ENCODE measurements at places on chromosomes 16 and 17.

DNA sequence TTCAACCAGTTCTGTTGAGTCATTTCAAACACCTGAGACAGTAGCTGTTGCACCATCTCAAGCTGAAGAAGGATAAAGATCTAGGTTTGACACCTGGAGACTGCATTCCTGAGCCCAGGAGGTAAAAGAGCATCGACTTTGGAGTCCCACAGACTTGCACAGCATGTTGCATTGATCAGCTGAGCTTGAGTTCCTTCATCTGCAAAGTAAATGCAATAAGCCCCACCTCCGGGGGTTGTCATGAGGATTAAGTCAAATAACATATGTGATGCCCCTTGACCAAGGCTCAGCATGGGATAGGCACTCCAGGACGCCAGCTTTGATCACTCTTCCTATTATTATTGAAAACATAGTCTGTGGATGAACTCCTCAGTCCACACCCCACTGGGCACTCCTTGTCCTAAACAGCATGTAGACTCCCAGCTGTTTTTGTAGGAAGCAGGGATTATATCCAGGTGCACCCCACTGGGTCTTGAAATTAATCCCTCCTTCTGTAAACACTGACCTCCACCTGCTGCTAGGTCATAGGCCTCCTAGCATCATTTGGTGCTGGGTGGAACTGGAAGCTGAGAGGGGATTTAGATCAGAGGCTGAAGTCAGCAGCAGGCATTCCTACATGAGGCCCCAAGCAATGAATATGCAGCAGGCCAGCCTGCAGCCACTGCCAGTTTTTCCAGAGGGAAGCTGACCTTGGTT is 259.0 kb downstream of the HS3ST4 start:
- no peak for DNase-seq

GRCh38 chr17:44792276-44792675 is 33.5 kb downstream of the ADAM11 start:
- DNase-seq: no peak

DNA sequence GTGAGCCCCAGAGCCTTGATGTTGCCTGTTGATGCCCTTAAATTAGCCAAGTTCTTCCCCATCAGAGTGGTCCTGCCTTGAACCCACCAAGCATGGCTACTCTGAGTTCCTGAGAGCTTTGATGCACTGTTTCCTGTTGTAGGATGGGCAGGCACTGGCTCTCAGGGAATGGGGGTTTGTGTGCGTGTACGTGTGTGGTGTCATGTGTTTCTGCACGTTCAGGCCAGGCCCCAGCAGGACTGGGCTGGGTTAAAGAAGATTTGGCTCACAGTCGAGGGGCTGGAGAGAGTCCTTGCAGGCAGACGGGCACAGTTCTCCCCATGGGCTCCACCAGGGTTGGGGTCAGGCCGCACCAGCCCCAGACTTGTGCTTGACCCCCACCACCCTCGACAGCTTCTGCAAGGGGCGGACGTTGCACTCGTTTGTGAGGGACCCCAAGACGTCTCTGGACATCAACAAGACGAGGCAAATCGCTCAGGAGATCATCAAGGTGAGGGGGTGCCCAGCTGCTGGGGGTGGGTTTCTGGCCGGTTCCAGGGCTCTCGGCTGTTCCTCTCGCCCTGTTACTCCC is 23.4 kb upstream of the LGALS9 start:
- no peak for DNase-seq

DNA sequence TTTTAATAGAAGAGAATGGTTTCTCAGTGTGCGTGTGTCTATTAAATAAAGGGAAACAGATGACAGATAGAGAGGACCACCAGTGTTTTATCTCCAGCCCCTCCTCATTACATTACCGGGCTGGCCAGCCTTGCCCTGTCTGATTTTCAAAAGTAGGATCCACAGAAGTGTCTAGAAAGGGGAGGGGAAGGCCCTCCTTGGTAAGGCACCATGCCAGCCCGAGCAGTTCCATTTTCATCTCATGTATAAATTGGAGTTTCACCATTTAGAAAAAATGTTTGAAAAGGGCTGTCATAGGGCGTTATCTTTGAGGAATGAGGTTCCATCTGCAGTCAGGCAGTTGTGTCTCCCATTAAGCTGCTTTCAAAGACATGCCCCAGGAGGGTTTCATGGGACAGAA is 96.7 kb downstream of the SOCS1 start:
- no peak for DNase-seq

- DNase-seq: no peak
Observed at GRCh38 chr16:65728652-65729051, 606.8 kb upstream of the CDH11 start.

DNA sequence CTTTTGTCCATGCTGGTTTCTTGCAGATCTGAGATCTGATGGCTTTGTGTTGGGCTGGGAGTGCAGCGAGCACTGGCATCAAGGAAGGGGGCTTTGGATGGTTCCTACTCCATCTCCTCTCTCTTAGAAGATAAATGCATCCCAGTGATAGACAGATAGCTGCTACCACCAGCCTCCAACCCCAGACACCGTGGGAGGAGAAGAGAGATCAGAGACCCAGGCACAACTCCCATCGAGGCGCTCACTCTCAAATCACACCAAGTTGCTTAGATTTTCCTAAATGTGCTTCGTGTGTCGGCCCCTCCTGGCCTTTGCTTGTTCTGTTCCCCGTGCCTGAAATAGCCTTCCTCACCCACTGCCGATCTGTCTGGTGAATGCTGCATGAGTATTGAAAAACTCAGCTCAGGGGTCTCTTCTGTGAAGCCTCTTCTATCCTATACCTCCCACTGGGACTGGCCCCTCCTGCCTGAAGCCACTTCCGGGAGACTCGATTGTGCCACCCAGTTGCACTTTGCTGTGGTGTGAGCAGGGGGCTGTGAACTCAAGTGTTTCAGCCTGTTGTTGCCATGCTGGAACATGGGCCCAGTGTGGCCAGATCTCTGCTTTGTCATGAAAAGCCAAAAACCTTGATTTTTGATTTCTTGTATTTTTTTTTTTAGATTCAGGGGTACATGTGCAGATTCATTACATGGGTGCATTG is 242.7 kb downstream of the GSG1L start:
- DNase-seq: no peak

DNA sequence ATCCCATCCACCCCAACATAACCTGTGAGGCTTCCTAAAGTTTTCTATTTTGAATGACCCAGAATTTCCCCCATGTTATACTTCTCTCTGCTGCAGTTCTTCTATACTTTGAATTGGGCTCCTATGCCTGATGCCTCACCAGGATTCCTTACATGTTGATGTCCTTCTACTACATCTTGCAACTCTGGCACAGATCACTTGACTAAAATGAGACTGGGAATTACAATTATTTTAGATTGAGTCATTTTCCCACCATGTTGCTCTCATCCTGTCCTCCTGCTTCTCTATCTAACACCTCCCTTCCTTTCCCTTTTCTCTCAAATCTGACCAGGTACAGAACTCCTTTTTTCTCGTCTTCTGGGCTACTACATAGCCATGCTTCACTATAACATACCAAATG is 314.0 kb upstream of the KCNJ16 start:
- DNase-seq: no peak

- DNase-seq: no peak
Observed at GRCh38 chr17:42135664-42136653, 13.4 kb downstream of the HSPB9 start.

DNA sequence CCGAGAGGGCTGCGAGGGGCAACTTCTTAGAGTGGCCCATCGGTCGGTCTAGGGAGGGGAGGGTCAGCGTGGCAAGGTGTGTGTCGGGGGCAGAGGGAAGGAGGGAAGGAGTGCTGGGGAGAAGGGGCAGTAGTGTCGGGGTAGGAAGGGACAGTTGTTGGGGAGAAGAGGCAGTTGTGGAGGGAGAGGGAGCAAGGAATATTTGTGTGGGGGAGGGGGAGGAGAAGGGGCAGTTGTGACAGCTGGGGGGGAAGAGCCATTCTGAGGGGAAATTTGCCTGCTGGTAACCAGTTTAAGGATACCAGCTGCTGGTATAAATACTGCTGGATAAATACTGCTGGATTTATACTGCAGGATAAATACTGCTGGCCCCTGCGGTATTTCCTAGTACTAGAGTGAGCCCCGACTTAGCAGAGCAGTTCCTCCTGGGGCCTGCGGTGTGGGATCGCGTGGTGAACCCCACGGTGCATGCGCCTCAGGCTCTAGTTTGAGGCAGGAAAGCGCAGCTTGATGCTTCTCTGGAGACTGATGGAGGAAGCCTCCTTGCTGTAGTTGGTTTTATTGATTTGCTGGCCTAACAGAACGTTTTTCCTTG is 309 bp downstream of the DNAH2 start:
- DNase-seq: no peak

DNA sequence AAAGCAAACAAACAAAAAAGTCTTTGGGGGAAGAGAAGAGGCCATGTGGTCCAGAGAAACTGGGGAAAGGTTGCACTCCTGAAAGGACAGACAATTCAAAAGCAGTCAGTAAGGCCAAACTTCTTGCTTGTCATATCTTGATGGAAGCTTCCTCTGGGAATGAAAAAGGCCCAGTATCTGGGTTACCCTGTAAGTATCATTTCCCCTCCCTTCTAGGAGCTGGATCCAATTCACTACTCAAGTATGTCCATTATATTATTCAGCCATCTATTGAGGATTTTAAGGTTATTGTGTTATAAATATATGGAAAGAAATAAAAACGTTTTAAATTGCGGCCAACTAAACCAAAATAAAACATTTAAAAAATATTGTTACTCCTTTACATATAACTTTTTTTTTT is 26.0 kb upstream of the MON1B start:
- DNase-seq: no peak

GRCh38 chr16:4428500-4428899 is 2.8 kb downstream of the DNAJA3 start:
- DNase-seq: no peak

- no peak for DNase-seq
Observed at GRCh38 chr16:72860726-72861562, 187.0 kb downstream of the ZFHX3 start.

DNA sequence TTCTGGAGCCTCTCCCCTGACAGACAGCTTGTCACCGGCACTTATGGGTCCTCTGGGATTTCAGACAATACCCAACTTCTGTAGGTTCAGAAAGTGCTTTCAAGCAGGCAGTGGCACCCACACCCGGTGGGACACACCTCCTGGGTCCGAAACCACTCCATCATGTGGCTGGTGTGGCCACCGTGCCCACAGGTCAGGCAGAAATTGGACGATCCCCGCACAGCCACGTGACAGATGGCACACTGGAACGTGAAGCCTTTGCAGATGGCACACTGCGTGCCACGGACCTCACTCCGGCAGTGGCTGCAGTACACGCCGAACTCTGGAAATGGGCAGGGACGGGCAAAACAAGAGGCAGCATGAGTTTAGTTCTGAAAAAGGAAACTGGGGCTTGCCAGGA is 99.5 kb upstream of the FA2H start:
- DNase-seq: no peak

DNA sequence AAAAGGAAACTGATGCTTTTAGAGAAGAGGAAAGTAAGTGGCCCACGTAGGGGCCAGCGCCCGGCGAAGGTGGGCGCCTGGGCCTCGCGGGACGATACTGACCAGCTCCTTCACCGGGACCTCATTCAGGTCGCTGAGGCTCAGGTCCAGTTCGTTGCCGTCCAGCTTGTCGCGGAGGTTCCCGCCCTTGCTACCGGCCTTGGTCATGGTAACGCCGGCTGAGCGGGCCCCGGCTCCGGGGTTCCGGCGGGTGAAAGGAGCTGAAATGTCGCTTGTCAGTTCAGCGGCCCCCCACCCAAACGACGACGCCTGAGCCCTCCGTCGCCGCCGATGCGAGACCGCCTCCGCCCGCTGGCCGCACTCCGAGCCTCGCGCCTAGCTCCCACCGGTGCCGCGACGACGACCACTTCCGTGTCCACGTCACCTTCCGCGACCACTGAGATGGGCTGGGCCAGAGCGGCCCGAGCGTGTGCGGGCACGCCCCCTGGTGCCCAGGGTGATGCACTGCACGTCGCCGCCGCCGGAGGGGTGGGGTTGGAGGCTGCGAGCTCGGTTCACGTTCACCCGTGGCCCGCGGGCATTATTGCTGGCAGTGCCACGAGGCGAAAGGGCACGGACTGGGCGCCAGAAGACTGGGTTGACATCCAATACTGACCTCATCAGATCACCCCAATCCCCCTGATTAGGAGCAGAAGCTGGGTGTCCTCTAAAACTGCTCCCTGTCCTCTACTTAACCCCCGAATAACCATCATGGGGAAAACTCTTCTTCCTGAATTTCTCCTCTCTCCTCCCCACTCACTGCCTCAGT is at the start of gene LRRC59:
LRRC59 (minus strand) TSS at position 413 of the 808 bp plus-strand sequence; CDS start at position 207, 206 bp downstream.
- DNase-seq: peak; percentile 95

DNA sequence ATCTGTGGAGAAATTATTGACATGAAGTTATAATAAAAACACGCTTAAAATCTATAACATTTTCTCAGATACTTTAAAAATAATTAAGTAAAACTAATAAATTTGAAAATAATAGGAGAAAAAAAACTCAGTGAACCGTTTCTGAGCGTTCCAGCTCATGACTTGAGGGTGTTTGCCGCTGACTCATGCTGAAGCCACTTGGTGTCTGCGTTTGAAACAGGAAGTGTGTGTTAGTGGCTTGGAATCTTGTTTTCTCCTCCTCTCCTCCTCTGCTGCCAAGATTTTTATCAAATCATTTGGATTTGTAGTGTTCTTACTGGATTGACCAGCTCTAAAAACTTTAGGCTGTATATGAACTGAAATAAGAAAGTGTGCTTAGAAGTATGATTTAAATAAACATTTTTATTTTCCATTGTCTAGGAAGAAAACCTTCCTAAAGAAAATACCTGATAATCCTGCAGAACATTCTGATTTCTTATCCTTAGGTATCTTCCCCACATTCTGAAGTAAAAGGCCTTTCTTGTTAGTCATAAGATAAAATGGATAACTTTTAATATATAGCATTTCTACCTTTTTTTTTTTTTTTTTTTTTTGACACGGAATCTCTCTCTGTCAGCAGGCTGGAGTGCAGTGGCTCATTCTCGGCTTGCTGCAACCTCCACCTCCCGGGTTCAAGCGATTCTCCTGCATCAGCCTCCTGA is 30.8 kb downstream of the USP10 start:
- peak; percentile 72 for DNase-seq

DNA sequence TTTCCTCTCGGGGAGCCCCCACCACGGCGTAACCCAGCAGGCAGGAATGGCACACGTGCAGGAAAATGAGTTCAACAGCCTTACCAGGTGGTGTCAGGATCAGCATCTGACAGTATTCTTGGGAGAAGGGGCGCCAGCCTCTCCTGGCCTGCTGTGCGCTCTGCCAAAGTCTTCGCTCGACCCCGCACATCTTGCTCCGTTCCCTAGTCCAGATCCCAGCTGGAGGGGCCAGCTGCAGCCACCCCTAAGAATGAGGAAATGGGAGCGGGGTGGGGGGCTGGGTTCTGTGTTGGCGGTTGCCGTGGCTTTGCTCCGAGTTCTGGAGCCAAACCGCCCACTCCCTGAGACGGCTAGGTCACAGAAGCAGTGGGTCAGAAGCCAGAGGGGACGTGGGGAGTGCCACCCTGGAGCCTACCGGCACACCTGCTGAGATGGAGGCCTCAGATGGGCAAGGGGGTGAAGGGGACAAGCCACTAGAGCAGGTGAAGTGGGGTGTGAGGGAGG is at the start of gene CHCT1:
CHCT1 (plus strand) TSS at position 328 of the 504 bp plus-strand sequence; CDS start at position 432, 104 bp downstream.
- DNase-seq: no peak

GRCh38 chr16:81937305-81938038 is 73.8 kb downstream of the SDR42E1 start:
- DNase-seq: no peak

- no peak for DNase-seq
Observed at GRCh38 chr17:75844530-75845057, 390 bp upstream of the UNC13D start.

GRCh38 chr16:47045459-47045858 is 72.0 kb upstream of the DNAJA2 start:
- no peak for DNase-seq

- DNase-seq: no peak
Observed at GRCh38 chr16:70573451-70574121, 50.0 kb downstream of the SF3B3 start.
